Osteoblast (primary cell): ENCODE measurements at places on chromosomes 4 and X. TPM values are rescaled to one million over a fixed set of nuclear protein-coding genes. Genes with fewer than 3 reads are reported as not detected.

The MSX1 gene
- total RNA-seq = 2.9 and 3.8 TPM in 2 replicates

DNA sequence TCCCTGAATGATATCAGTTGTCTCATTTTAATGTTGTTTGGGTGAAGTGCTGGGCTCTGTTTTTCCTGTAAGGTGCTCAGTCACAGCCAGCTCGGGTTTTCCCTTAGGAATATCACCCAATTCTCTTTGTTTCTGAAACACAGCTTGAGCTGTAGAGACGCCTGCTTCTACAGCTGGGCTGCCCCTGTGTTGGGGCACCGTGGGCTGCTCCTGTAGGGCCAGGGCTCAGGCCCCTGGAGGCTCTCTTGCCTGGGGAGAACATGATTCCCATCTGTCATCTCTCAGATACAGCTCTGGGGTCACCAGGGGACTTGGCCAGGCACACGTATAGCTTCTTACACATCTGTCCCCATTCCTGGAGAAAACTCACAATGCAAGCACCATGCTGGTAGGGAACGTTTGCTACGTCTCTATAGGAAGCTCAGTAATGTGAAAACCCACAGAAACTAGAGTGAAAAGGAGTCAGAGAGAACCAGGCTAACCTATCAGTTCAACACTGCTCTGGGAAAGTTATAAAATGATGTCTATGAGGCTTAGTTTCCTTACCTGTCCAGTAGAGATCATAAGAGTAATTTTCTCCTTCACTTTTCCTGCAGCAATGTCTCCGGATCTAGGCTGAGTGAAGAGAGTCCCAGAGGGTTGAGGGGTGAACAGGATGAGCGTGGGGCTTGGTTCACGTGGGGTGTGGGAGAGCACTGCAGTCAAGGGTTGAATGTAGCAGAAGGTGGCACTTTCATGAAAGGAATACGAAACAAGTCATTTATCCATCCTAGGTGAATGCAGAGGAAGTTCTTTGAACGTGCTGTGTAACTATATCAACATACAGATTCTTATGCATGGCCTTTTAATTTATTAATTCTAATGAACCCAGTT, 14.5 kb downstream of the FHDC1 start:
- peaks cover 36% of the 10 kb centered on the region for H3K27me3 ChIP-seq
- H3K4me1 ChIP-seq = no peaks in the 10 kb centered on the region
- H3K27ac ChIP-seq = no peak overlapping the region
- H3K36me3 ChIP-seq = no peaks in the 10 kb centered on the region
- DNase-seq = no peak

- no peak overlapping the region for H3K4me3 ChIP-seq
- H3K27me3 ChIP-seq = no peaks in the 10 kb centered on the region
- H3K4me1 ChIP-seq = peaks cover 15% of the 10 kb centered on the region
- DNase-seq = no peak
- peak overlapping the region; percentile 3 for H3K27ac ChIP-seq
Observed at GRCh38 chrX:22399437-22400192, 126.9 kb downstream of the CBLL2 start.

GRCh38 chr4:121764702-121765367, at the start of gene SMIM43:
TSS of gene SMIM43 (minus strand) at chr4:121765164. CDS start at chr4:121765105, 59 bp downstream.
- no peak within 1 kb of the TSS for H3K27ac ChIP-seq
- H3K27me3 ChIP-seq = no peaks in the 10 kb centered on the region
- DNase-seq = peak; percentile 83
- no peaks in the 10 kb centered on the region for H3K36me3 ChIP-seq
- H3K4me1 ChIP-seq = no peaks in the 10 kb centered on the region

GRCh38 chrX:11269996-11270395, 23.2 kb upstream of the AMELX start:
- H3K36me3 ChIP-seq = no peaks in the 10 kb centered on the region
- no peaks in the 10 kb centered on the region for H3K27me3 ChIP-seq
- no peak overlapping the region for H3K4me3 ChIP-seq
- no peak overlapping the region for H3K27ac ChIP-seq
- peaks cover 11% of the 10 kb centered on the region for H3K4me1 ChIP-seq
- no peak for DNase-seq
